ENCODE measurements at places on chromosomes 4 and X.

DNA sequence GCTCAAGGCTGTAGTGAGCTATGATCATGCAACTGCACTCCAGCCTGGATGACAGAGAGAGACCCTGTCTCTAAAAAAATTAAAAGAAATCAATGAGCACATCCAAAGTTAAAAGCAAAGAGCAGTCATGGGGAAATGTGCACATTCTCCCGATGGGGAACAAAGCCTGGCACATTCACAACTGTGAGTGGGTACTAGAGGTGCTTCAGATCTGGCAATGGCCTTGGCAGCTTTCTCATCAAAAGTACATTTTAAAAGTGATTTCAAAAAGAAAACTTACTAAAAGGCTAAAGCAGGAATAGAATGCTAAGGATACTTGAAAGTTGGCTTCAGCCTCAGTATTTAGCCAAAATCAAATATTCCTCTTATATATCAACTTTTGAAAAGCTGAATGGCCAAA is 145.9 kb upstream of the MAOA start:
- no peak for DNase-seq

DNA sequence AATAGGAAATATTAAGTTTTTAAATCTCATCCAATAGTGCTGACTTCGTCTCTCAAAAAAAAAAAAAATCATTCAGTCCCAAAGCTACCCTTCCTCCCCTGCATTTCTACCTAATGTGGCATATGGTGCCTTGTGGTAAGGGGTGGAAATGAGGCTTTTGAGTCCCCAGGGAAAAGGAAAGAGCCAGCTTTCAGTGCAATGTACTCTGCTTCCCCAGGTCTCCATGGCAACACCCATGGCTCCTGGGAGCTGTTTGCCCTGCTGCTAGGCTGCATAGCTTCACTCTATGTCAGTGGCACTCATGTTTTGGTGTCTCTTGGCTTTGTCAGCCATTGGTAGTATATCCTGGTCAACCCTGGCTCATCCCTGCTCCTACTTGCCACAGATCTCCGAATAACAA is 175.9 kb downstream of the SLC39A8 start:
- no peak for DNase-seq

DNA sequence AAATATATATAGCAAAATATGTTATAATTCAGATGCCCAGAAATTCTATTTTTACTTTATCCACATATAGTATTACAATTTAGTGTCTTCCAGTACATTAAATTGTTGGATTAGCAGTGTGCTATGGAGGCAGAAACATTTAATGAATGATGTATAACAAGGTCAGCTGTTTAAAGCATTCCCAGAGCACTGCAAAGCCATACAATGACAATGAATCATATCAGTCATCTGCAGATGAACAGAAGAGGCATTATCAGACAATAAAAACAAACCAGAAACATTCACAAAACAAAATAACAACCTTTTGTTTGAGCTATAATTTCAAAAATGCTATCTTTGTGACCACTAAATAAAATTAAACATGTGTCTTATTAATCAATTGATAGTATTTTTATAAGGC is 524.2 kb downstream of the FAT4 start:
- no peak for DNase-seq

DNA sequence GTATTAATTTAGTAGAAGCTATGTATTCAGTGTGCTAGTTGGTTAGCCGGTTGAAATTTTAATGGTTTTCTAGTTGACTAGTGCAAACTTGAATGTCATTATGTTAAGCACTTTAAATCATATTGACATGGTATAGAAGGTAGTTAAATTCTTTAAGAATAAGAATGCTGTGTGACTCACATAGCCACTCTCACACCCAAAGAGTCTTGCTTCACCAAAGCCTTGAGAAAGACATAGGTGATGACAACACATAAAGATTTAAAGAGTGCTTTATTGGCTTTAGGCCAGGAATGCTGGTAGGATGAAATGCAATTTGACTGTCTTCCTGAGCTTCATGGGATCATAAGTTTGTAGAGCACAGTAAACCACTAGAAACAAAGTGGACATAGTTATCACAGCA is 85.3 kb downstream of the DCAF8L2 start:
- no peak for DNase-seq

DNA sequence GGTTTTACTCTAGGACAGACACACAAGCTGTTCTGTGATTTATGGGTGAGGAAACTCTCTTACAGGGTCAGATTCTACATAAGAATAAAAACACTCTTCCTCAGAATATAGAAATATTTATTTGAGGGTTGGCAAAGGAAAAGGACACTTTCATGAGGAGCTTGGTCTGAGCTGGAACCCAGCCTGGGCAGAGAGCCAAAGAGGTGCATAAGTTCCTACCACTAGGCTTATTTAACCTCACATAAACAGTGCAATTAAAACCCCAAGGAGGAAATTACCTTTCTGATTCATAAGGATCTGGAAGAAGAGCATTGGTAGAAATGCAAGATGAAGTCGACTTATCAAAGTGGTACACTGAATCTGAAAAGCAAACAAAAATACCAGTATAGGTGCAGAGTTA is 32.9 kb downstream of the SETD7 start:
- no peak for DNase-seq

DNA sequence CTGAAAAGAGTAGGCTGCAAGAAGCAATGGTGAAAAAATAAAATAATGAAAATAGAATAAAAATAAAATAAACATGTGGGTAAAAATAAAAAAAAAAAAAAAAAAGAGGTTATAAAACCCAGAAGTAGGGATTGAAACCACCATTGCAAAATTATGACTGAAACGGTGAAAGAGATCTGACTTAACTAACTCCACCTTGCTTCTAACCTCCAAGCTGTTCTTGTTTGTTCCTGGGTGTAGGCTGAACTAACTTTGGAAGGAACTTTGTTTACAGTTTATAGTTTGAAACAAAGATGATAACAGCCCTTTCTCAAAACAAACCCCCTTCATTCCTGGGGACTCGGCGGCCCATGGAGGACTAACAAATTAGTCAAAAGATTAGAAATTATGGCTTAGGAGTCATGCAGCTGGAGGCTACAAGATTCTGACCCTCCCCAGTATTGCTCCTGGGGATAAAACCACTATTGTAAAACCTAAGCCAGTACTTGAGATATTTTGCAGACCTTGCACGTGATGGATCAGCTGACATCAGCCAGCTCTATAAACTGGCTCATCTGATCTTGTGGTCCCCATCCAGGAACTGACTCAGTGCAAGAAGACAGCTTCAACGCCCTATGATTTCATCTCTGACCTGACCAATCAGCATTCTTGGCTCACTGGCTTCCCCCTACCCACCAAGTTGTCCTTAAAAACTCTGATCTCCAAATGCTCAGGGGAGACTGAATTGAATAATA is 30.4 kb downstream of the DDX60L start:
- no peak for DNase-seq

GRCh38 chr4:177239477-177239876 is 70.2 kb upstream of the NEIL3 start:
- no peak for DNase-seq

DNA sequence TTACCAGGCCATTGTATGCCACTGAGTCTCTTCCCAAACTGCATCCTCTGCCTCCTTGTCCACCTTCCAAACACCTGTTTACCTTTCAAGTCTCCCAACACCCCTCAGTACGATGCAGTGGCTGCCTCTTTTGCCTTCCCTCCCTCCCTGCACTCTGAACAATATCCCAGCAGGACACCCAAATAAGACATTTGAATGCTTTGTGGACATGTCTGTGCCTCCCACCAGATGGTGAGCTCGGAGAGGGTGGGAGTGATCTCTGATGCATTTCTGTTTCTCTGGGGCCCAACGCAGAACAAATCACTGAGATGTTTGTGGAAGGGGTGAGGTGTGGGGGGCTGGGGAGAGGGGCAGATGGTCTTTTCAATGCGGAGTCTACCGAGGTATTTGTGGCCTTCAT is 33.4 kb downstream of the PJA1 start:
- no peak for DNase-seq

DNA sequence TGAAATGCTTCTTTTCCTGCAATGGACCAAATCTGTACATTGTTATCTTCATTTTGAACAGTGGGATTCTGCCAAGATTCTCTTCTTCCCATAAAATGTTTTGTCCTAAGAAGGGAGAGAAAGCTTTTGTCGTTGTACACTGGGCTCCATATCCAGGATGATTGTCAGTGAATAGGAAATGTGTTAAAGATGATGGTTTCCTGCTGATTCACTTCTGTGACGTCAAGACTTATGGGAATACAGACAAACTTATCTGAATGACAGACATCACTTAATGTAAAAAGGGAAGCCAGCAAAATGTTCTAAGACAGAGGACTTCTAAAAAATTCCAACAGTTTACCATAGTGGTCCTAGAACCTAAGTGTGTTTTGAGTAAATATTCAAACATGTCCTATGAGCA is 53.7 kb upstream of the HPF1 start:
- no peak for DNase-seq

- no peak for DNase-seq
Measured at GRCh38 chrX:13689741-13690211, 848 bp downstream of the RAB9A start.
